Central memory CD8-positive, alpha-beta T cell (primary cell): ENCODE measurements at places on chromosomes 5 and 9.
A peak's percentile ranks its signal among the peaks of the same experiment; 100 is the strongest.

- no peak overlapping the region for H3K4me3 ChIP-seq
- H3K4me1 ChIP-seq = no peaks in the 10 kb centered on the region
- H3K27me3 ChIP-seq = no peaks in the 10 kb centered on the region
- DNase-seq = no peak
Measured at GRCh38 chr9:78592811-78593210, 295.9 kb downstream of the PSAT1 start.

DNA sequence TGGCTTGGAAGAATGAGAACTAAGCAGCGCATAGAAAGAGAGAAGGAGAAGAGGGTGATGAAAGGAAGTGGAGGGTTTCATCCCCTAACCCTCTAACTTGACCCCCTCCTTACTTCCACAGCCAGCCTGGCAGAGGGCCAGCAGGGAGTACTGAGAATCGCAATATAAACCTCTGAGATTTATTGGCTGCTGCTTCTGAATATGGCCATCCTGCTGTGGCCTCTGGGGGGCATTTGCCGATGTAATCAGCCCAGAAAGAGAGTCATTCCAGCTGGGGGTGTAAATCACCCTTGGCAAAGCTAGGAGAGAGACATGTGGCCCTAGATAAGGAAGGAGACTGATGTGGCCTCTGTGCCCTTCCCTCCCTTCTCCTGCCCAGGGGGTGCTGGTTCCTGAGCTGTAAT, 960 bp upstream of the GFRA3 start:
- peaks cover 6% of the 10 kb centered on the region for H3K4me1 ChIP-seq
- H3K27ac ChIP-seq = no peak overlapping the region
- peaks cover 31% of the 10 kb centered on the region for H3K27me3 ChIP-seq
- H3K36me3 ChIP-seq = no peaks in the 10 kb centered on the region
- no peak for DNase-seq

DNA sequence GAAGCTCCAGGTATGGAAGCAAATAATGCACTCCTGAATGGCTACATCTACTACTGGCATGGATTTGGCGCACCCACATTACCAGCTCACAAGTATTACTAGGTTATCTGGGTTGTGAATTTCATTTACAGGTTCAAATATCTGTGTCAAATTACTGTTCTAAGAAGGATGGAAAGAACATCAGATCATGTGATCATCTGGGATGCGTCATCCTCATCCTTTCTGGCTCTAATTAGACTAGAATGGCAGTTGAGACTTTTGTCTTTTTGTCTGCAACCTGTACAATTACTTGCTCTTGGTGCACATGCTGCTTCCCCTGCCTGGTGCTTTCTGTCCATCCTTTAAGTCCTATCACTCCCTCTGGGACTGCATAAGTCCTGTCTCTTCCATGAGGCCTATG, 64.1 kb downstream of the PJA2 start:
- H3K27me3 ChIP-seq = no peaks in the 10 kb centered on the region
- H3K4me3 ChIP-seq = no peak overlapping the region
- no peak for DNase-seq
- no peak overlapping the region for H3K27ac ChIP-seq
- peaks cover 32% of the 10 kb centered on the region for H3K36me3 ChIP-seq
- H3K4me1 ChIP-seq = peaks cover 19% of the 10 kb centered on the region

DNA sequence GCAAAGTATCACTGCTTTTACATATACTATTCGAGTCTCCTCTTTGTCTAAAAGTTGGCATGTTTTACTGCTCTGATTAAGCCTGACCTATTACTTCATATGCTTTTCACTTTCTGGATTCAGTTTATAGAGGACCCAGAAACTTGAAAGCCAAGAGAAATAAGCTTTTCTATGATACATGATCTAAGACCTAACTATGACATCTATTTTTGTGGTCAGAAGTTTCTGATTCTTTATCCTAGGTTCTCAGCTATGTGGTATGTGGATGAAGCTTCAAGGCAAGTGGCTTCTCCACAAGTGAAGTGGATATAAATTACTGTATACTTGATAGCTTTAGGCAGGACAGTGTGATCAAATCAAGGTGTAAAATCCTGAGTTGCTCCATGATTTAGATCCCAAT, 6.3 kb downstream of the EDIL3 start:
- no peak overlapping the region for H3K4me3 ChIP-seq
- peaks cover 18% of the 10 kb centered on the region for H3K27me3 ChIP-seq

DNA sequence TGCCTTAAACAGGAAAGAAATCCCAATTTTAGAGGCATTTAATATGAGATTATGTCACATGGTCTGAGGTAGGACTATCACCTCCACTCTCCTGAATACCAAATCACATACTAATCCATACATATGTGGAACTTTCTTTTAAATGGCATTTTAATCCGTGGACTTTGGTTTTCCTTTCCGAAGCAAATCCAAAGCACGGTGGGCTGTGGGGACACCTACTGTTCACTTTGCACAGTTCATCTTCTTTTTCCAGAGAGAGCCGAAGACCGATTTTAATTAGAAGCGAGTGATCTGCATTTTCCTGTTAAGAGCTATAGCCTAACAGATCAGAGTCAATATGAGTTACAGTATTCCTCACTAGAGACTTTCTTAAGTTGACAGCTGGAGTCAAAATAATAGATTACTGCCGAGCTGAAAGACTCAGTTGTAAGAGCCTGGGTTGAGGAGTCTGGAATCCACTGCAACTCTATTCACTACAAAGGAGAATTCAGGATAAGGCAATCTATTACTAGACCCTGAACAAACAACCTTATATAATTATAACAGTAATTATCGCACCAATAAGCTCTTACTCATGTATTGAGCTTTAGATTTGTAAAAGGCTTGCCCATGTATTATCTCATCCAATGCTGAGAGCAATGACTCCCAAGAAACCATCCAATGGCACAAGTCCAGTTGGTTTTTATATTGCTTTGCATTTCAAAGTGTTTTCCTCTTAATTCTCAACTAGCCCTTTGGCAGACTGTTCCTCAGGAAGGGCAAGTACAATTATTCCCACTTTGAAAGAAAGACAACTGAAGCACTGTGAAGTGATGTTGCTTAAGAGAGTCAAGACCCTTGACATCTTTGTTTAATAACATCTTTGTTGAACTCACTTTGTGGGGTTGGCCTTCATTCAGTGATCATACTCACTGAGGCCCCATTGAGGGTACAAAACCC, 144.7 kb downstream of the TRPM6 start:
- H3K27me3 ChIP-seq = peaks cover 49% of the 10 kb centered on the region
- no peak for DNase-seq
- no peak overlapping the region for H3K4me3 ChIP-seq

GRCh38 chr5:113505181-113505580, 8.3 kb upstream of the YTHDC2 start:
- no peak for DNase-seq
- no peak overlapping the region for H3K27ac ChIP-seq
- H3K4me3 ChIP-seq = no peak overlapping the region
- H3K27me3 ChIP-seq = peaks cover 94% of the 10 kb centered on the region
- no peaks in the 10 kb centered on the region for H3K36me3 ChIP-seq

DNA sequence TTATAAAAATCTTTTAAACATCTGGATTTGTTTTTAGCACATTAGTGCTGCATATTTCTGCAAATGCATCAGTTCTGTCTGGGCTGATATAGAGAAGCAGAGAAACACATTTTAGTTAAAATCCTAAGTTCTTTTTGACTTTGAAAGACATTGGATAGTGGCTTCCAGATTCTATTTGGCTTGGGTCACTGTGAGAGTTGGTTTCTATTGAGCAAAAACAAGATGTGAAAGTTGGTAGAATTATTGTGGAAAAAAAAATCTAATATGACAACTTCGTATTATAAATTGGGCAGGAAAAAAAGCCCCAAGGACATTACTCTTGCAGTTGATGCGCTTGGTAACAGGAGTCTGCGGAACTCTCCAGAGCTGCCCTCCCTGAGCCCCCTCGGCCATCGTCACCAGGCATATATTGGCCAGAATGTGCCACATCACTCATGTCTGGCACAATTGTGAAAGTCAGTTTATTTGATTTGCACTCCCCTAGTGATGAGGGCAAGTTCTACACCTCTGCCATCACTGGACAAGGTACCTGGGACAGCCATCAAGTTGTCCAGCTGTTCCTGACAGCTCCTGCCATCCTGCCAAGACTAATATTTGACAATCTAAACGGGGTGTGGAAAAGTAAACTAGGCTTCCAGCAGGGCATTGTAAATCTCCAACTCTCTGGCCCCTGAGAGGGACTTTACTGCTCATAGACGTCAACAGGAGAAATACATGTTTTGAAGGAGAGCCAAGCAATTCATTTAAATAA, 334.5 kb downstream of the TENT4A start:
- no peak overlapping the region for H3K4me3 ChIP-seq
- H3K36me3 ChIP-seq = no peaks in the 10 kb centered on the region
- no peak overlapping the region for H3K27ac ChIP-seq
- no peak for DNase-seq

GRCh38 chr5:178069909-178070308, 43.4 kb upstream of the N4BP3 start:
- no peak for DNase-seq
- H3K36me3 ChIP-seq = no peaks in the 10 kb centered on the region
- H3K27me3 ChIP-seq = peaks cover 23% of the 10 kb centered on the region
- no peaks in the 10 kb centered on the region for H3K4me1 ChIP-seq
- H3K4me3 ChIP-seq = no peak overlapping the region

- H3K4me1 ChIP-seq = no peaks in the 10 kb centered on the region
- no peaks in the 10 kb centered on the region for H3K27me3 ChIP-seq
- H3K27ac ChIP-seq = no peak overlapping the region
- no peaks in the 10 kb centered on the region for H3K36me3 ChIP-seq
- H3K4me3 ChIP-seq = no peak overlapping the region
Measured at GRCh38 chr9:10146517-10147331, 466.1 kb downstream of the PTPRD start.

- H3K4me1 ChIP-seq = peaks cover 10% of the 10 kb centered on the region
- peak overlapping the region; percentile 47 for H3K27ac ChIP-seq
- peaks cover 9% of the 10 kb centered on the region for H3K36me3 ChIP-seq
- H3K4me3 ChIP-seq = peak overlapping the region; percentile 92
- no peak for DNase-seq
Measured at GRCh38 chr9:95316794-95317118, 753 bp downstream of the FANCC start.

DNA sequence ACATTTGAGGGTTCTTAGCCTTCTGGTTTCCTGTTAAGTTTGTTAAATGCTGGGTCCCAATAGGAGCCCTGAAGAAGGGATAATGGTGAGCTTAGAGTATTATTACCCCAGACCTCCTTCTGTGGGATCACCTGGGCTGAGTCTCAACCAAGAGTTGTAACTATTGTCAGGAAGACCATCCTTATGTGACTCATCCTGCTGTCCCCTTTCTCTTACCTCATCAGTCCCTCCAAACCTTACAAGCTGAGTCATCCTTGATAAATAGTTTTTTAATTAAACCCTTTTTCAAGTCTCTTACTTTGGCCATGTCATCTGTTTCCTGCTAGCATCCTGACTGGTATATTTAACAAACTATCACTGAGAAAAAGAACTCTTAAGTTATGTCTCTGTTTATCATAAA, 502.8 kb downstream of the LRRC70 start:
- no peaks in the 10 kb centered on the region for H3K36me3 ChIP-seq
- H3K27ac ChIP-seq = no peak overlapping the region

- no peaks in the 10 kb centered on the region for H3K36me3 ChIP-seq
- no peak overlapping the region for H3K27ac ChIP-seq
- H3K4me1 ChIP-seq = no peaks in the 10 kb centered on the region
- H3K4me3 ChIP-seq = no peak overlapping the region
- DNase-seq = no peak
Measured at GRCh38 chr5:77407152-77407551, 85.0 kb downstream of the WDR41 start.

- no peak for DNase-seq
- H3K27ac ChIP-seq = no peak overlapping the region
- H3K36me3 ChIP-seq = no peaks in the 10 kb centered on the region
- peaks cover 23% of the 10 kb centered on the region for H3K27me3 ChIP-seq
Measured at GRCh38 chr5:136249678-136250266, 56.8 kb upstream of the SMIM32 start.

DNA sequence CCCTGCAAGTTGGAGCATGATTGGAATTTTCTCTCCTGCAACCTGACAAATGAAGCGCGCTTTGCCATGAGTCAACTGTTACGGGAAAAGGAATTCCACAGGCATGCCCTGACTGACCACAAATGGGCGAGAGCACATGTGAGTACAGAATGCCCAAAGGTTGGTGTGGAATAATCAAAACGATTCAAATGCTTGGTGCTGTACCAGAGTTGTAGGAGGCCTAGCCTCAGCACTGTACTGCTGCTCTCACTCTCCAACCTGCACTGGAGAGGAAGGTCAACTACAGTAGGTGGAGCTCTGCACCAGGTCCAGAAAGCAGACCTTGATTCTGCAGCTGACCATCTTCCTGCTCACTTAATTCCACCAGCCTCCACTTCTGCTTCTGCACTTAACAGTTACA, 406.9 kb upstream of the ACTBL2 start:
- no peak for DNase-seq
- H3K27me3 ChIP-seq = no peaks in the 10 kb centered on the region
- H3K4me3 ChIP-seq = no peak overlapping the region
- no peaks in the 10 kb centered on the region for H3K4me1 ChIP-seq

- peak overlapping the region; percentile 48 for H3K4me3 ChIP-seq
- H3K4me1 ChIP-seq = peaks cover 20% of the 10 kb centered on the region
- H3K36me3 ChIP-seq = peaks cover 11% of the 10 kb centered on the region
- peaks cover 74% of the 10 kb centered on the region for H3K27me3 ChIP-seq
- no peak overlapping the region for H3K27ac ChIP-seq
Measured at GRCh38 chr9:124015661-124016131, 4.1 kb downstream of the LHX2 start.

DNA sequence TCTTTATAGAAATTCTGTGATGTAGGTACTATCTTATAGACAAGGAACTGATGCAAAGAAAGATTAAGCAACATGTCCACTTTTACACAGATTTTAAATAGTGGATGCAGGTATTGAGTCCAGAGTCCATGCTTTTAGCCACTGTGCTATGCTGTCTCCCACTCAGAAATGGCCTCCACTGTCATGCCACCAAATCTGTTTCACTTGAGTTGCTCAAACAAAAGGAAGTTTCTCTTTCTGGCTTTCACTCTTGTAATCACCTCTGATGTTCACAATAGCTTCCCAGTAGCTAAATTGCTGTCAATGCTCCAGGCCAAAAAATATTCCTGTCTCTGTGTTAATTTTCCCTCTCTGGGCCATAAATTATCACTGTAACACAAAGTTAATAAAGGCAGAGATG, 77.0 kb upstream of the RASA1 start:
- no peaks in the 10 kb centered on the region for H3K27me3 ChIP-seq
- no peaks in the 10 kb centered on the region for H3K36me3 ChIP-seq
- DNase-seq = no peak
- no peak overlapping the region for H3K4me3 ChIP-seq
- no peak overlapping the region for H3K27ac ChIP-seq
- H3K4me1 ChIP-seq = peaks cover 24% of the 10 kb centered on the region
